Cerebellar cortex (tissue), 1 donor: ENCODE measurements at places on chromosomes 7 and 10.

- DNase-seq, result no peak
Measured at GRCh38 chr10:49611816-49612512, 1.9 kb downstream of the SLC18A3 start.

GRCh38 chr7:127976056-127976737 lies 55.0 kb downstream of the LRRC4 start:
- DNase-seq, result peak; percentile 61

- no peak for DNase-seq
Measured at GRCh38 chr10:129966889-129967578, 3.0 kb upstream of the EBF3 start.

GRCh38 chr10:121984463-121984862 lies 4.5 kb upstream of the TACC2 start:
- DNase-seq, result no peak

- no peak for DNase-seq
Measured at GRCh38 chr7:117937049-117937752, 64.0 kb upstream of the CTTNBP2 start.

GRCh38 chr7:66376264-66376945 lies 171.3 kb downstream of the TPST1 start:
- DNase-seq, result no peak

GRCh38 chr7:88331322-88331721 lies 24.6 kb upstream of the STEAP4 start:
- DNase-seq, result no peak

DNA sequence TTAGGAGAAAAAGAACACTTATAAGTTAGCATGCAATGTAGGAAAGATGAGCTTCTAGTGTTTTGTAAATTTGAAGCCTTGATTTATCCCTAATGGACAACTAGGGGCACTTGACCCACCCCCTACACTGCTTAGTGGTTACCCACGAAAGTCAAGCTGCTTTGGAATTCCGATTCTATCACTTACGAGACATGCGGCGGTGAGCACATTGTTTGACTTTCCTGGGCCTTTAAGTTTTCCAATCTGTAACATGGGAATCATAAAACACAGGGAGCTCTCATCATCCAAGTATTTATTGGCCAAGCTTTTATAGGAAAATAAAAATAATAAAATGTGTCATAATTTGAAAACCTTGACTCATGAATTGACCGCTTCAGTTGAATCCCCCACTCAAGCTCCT lies 78.7 kb upstream of the PDK4 start:
- DNase-seq, result no peak
